NCI-H2081 treated with DMSO at 0.1 percent for 48 hours (cell line): ENCODE measurements at places on chromosomes 16 and 17.
A peak's percentile ranks its signal among the peaks of the same experiment; 100 is the strongest.

- peak; percentile 81 for DNase-seq
These were observed 148.4 kb downstream of the PITPNC1 start for GRCh38 chr17:67525239-67526135.

GRCh38 chr16:79595231-79595641 is 5.3 kb downstream of the MAF start:
- no peak for DNase-seq

- DNase-seq: no peak
These were observed 1.6 kb upstream of the DECR2 start for GRCh38 chr16:400061-400591.

DNA sequence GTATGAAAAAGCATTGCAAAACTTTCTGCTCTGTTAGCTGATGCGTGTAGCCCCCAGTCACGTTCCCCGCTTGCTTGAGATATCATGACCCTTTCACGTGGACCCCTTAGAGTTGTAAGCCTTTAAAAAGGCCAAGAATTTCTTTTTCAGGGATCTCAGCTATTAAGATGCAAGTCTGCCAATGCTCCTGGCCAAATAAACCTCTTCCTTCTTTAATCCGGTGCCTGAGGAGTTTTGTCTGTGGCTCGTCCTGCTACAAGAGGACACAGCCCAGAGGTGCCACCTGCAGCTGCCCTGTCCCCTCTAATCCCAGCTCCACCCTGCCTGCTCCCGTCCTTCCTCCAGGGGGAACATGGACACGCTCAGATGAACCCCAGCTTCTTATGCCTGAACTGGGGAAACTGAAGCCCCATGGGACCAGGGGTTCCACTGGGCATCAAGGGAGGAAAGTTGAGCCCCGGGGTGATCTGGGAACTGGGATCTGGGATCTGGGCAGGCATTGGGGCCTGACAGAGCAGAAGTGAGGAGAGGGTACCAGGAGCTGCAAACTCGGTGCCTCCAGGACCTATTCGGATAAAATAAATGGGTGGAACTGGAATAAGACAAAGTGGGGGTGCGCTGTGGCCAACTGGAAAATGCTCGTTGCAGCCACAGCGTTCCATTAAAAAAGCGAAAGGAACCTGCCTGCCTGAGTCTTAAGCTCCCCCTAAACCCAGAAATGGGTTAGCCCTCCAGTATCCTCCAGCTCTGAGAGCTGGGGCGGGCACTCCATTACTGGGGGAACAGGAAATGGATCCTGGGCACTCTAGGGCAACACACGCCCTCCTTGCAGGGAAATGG is 19.7 kb downstream of the QPRT start:
- DNase-seq: no peak

GRCh38 chr16:87723226-87723623 is 42.6 kb downstream of the KLHDC4 start:
- peak; percentile 62 for DNase-seq

DNA sequence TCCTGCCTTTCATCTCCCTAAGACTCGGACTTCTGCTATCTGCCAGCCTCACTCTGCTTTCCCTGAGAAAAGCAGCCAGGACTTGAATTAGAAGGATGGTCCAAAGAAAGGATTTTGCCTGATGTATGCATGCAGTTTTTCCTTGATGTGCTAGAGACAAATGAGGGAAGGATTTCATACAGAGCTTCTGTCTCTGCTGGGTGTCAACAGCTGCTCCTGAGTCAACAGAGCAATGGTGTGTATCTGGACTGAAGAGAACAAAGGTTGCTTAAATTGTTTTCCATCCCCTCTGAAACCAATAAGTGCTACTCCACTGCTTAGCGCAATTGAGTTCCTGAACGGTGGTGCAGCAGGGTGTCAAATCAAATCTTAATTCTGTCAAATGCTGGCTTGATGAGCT is 680.6 kb upstream of the C16orf82 start:
- DNase-seq: no peak

DNA sequence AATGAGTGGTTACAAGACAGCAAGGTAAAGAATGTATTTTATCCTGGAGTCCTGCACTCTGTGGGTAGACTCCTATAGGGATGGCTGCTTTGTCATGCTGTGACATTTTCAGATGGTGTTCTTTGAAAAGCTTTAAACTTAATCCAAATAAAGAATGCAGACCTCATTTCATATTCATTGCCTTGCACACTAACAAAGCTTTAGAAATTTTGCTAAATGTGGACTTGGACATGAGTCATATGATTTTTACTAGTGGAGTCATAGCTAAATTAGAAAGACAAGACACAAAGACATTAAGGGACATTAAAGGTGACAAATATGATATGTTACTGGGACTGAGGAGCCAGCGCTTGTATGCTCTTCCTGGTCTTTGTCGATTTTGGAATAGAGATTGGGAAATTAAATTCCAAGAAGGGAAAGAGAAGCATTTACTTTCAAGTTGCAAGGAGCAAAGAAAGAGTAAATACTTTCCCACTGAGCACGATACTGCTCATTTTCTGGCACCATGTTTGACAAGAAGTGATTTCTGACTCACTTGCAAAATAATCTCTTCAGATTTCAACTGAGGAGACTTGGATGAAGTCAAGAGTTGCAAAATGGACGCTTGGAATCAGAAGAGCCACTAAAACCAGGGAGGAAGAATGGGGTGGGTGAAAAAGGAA is 152.9 kb upstream of the MYOCD start:
- no peak for DNase-seq

DNA sequence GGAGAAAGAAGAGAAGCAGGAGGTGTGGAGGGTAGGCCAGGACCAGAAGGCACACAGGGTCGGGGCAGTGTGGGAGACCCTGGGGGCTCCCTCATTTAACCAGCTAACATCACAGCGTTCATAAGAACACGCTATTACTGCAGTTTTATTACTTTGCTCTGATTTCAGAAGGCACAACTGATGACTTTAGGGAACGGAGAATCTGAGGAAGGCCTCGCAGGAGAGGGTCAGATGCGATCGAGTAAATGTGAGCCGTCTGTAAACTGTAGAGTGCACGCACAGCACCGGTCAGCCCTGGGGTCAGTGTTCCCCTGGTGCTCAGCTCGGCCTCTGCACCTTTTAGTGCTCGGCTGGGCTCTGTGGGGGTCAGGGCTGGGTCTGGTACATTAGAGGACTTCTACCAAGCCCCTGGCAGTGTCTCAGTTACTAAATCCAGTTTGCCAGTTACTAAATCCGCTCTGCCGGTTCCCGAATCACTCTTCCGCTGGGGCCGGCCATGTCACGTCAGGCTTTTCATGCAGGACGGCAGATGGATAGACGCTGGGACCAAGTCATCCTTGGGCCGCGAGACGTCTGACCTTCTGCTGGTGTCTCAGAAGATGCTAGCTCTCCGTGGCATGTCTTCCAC is 325.9 kb downstream of the SEC14L1 start:
- no peak for DNase-seq

DNA sequence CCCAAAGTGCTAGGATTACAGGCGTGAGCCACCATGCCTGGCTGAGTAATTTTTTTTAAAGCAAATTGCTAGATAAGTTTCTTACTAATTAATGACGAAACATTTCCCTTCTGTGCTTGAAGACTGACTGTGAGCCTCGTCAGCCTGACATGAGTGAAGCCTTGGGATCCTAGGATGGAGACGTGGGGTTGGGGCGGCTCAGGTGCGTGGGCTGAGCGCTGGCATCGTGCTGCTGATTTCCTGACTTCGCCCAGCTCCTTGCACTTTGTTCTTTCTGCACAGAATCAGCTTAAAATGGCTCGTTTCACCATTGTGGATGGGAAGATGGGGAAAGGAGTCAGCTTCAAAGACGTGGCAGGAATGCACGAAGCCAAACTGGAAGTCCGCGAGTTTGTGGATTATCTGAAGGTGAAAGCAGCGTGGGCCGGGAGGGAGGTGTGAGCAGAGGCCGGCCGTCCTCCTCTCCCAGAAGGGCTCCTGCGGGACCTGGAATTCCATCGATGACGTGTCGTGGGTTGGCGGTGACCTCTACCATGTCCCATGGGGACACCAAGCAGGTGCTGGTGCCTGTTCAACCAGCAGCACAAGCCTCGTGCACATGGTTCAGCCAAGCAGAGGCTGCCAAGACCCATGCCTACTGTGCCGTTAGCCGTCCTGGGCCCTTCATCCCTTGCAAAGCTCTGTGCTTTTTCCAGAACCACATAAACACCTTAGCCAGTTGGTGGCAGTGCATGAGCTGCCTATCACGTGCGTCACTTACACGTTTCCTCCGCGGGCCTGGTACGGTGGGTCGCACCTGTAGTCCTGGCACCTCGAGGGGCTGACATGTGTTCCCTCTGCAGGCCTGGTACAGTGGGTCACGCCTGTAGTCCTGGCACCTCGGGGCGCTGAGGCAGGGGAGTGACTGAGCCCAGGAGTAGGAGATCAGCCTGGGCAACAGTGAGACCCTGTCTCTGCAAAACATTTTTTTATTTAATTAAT is 22.5 kb downstream of the SPG7 start:
- no peak for DNase-seq

DNA sequence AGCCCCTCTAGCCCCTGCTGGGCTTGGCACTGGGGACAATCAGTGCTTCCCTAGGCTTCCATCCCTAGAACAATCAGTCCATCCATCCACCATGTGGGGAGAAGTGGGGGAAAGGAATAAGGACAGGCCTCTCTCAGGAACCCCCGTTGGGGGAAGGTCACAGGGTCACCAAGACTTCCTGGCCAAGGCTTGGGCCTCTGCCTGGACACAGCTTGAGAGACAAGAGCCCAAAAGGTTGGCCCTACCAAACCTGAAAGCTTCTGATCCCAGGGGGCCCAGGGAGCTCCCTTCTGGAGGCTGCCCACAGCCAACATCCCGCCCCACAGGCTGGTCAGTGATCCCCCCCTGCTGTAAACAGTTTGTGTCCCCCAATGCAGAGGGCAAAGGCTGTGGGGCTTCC is 16.2 kb upstream of the MTMR4 start:
- DNase-seq: no peak

DNA sequence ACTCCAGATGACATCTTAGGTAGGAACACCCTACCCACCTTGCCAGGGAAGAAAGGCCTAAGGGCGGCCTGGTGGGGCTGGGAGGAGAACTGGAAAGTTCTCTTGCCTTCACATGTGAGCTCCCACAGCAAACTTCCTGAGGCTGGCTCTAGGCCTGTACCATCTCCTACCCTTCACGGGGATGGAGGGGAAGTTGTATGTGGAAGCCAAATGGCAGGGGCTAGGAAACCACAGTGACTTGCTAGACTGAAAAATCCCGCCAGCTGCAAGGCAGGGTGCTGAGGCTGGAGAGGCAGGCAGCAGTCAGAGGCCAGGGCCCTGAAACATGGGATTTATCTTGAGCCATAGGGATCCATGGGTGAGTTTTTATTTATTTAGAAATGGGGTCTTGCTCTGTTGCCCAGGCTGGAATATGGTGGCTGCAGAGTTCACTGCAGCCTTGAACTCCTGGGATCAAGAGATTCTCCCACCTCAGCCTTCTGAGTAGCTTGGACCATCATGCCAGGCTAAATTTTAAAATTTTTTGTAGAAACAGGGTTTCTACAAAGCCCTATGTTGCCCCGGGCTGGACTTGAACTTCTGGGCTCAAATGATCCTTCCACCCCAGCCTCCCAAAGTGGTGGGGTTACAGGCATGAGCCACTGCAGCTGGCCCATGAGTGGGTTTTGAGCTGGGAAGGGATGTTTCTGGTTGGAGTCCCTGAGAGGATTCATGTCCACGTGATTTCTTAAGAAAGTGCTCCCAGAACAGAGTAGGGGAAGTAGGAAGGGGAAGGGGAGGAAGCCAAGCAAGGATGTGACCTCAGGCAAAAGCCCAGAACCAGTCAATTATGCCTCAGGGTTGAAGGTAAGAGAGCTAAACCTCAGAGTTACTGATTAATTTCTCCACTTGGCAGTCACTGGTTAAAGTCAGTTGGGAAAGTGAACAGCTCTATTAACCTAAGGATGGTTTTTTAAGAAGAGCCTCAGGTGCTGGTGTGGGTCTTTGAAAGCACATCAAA is 4.0 kb upstream of the KAT8 start:
- DNase-seq: no peak

GRCh38 chr16:25189305-25189704 is 27.4 kb upstream of the AQP8 start:
- no peak for DNase-seq

DNA sequence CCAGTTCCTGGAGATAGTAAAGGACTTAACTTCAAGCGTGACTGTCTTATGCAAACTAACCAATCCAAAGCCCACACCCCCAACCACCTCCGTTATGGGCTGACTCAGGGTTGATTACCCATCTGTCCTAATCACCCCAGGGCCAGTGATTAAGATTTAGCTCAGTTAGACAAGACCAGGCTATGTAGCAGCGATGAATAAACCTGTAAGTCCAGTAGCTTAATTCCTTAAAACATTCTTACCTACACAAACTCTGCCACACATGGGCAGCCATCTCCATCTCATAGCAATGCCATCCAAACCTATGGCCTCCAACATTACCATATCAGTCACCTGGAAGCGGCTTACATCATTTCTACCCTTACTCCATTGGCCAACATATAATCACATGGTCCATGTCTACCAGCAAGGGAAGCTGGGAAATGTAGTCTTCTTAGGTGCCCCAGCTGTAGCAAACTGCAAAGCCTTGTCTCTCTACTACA is 266.7 kb downstream of the SHISA9 start:
- DNase-seq: no peak

DNA sequence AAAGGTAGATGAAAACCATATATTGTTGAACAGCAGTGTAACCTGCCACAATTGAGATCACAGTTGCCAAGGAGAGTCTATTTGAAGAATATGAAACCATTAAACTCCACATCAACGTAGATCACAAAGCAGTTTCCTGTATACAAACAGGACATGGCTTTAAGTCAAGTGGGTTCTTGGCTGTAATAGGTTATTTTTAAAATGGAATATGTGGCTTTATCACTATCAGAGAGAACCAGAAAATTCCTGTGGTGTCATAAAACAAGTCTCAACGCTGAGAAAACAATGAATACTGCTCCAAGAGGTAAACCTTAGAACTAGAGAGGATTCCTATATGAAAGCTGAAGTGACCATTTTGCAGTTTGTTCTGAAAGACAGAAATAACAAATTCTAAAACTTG is 999.7 kb downstream of the CDH11 start:
- DNase-seq: no peak

- peak; percentile 76 for DNase-seq
These were observed 806 bp upstream of the CYB561 start for GRCh38 chr17:63446753-63447470.
